ENCODE measurements at places on chromosomes 12 and 14.
A peak's percentile ranks its signal among the peaks of the same experiment; 100 is the strongest.

- DNase-seq, result peak; percentile 28
These were observed 4.4 kb downstream of the SLC38A2 start for GRCh38 chr12:46368138-46368537.

GRCh38 chr14:98952593-98953350, 319.2 kb downstream of the BCL11B start:
- peak; percentile 14 for DNase-seq

DNA sequence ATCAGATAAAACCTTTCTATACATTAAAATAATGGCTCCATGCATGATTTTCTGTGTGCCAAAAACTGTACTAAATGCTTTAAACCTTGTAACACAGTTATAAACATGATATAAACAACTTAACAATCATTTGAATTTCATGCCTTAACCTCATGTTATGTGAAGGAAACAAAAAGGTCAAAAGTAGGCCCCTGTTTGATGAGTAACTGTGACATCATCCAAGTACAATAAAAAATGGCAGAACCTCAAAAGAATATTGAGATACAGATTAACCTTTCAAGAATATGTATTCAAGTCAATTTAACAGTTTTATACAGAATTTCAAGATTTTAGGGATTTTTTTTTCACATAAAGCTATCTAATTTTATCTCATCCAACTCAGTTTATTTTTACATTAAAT, 310.7 kb upstream of the DCN start:
- DNase-seq, result no peak

DNA sequence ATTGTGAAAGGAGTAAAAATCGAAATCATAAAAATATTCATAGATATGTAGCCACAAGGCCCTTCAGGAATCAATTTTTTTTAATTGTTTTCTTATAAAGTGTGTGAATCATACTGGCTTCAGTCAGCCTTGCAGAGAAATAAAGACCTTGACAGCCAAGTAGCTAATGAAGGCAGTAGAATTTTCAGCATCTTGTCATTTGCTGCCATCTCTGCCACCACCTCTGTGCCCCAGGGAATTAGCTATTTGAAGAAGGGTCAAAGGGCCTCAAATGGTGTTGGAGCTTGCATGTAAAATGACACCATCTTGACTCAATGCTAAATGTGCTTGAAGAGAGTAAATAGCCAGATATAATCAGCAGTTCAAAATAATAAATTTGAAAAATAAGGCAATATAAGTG, 359.4 kb upstream of the DCN start:
- DNase-seq, result no peak

- DNase-seq, result no peak
These were observed 78.4 kb downstream of the SSPN start for GRCh38 chr12:26273811-26274210.

DNA sequence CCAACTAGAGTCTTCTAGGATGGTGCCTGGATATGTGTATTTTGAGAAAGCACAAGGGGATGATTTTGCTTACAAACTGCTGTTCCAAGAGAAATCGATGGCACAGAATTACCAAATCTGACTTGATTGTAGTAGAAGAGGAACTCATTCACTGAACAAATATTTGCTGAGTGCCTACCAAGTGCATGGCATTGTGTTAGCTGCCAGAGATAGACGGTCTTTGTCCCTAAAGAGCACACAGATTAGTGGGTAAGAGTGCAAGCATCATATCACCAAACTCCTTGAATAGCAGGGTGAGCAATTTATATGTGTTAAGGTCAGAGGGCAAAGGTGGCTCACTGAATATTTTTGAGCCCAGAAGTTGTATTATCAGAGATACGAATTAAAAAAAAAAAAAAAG, 3.5 kb upstream of the FOXN3 start:
- no peak for DNase-seq

- DNase-seq, result no peak
These were observed 63.3 kb upstream of the ABCD2 start for GRCh38 chr12:39682689-39683477.

DNA sequence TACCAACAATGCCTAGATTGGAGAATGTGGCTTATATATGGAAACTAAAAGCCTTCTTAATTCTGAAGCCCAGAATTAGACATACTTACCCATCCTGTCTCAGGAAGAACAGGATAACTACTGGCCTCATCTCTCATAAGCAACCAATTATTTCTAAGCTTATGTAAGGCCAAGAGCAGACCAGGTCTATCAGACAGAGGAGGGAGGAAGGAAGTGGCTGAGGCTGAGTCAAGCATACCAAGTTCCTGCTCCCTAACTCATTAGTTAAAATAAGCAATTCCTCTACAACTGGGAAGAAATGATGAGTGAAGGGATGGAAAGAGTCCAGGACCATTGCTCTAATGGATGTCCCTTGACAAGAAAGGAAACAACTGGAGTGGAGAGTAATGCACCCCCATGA, 27.0 kb upstream of the INSM2 start:
- DNase-seq, result peak; percentile 80

- peak; percentile 95 for DNase-seq
These were observed 30.9 kb upstream of the IRF2BPL start for GRCh38 chr14:77059276-77059915.

GRCh38 chr12:52141306-52141705, 50.5 kb downstream of the KRT80 start:
- no peak for DNase-seq

GRCh38 chr14:31029016-31029970, 3.1 kb upstream of the STRN3 start:
- DNase-seq, result no peak

DNA sequence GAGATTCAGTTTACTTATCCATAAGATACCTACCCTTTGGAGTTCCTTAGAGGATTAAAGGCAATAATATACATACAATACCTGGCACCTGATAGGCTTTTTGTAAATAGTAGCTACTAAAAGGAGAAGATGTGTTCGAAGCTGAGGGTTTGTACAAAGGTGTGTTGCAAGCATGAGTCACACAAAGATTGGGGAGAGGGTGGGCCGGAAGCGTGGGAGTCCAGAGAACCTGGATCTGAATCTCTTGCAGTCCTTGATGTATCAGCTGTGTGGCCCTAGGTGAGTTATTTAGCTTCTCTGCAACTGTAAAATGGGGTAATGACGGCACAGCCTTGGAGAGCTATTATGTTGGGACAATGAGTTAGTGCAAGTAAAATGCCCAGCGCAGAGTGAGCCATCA, 61.6 kb upstream of the PSMC1 start:
- DNase-seq, result no peak

DNA sequence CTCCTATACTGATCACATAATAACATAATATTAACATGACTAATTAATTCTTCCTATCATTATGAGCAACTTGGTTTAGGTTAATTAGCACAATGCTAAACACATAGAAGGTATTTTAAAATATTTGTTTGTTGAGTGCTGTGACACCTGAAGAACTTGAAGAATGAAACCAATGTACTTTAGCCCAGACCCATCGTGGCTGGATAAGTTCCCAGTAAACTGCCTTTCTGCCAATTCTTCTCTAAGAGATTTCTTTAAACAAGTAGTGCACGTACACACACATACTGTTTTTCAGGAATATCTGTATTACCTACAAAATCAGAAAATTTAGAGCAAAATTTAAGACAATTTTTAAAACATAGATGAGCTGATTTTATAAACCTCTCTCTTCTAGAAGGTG, 207.4 kb upstream of the SSTR1 start:
- no peak for DNase-seq

DNA sequence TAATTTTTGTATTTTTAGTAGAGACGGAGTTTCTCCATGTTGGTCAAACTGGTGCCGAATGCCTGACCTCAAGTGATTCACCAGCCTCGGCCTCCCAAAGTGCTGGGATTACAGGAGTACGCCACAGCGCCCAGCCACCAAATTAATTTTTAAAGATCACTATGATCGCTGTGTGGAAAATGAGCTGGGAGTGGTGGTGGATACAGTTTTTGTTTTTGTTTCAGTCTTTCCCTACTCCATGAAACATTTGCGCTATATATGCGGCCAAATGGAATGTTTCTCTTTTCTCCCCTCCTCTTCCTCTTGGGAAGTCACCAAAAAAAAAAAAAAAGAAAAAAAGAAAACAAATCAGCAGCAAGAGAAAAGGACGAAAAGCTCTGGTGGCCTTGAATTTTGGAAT, 20.8 kb upstream of the P2RX4 start:
- DNase-seq, result no peak

- no peak for DNase-seq
These were observed 39.8 kb upstream of the DIO3 start for GRCh38 chr14:101521473-101521915.

DNA sequence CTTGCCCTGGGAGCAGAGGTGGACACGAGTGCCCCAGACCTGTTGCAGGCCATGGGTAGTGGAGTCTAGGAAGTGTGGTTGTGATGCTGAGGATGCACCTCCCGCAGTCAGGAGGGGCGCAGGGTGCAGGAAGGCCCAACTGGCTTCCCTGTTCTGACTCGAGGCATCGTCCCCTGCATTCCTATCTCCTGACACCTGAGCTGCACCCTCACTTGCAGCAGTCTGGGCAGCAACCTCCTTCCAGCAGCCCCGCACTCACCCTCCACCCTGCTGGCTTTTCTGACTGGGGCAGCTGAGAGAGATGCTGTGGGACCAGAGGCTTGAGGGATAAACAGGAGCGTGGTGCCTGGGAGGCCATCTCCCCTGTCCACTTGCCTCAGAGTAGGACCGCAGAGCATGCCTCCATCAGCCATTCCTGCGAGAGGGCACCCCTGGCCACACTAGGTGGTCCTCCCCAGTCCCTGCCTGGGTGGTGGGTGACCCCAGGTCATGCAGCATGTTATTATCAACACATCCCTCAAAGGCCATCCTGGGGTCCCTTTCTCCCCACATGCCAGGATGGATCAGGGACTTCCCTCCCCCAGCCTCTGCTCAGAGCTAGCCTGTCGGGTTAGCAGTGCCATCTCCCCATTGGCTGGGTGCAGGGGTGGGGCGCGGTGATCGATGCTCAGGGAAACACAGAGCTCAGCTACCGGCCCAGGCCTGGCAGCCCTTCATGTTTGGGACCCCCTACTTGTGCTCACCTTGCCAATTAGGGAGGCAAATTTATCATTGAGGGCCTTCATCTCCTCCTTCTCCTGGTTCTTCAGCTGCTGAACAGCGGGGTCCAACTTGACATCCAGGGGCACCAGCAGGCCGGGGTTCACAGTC, 719 bp downstream of the KRT80 start:
- peak; percentile 47 for DNase-seq

- no peak for DNase-seq
These were observed 138.5 kb downstream of the ESRRB start for GRCh38 chr14:76514213-76514998.

GRCh38 chr12:89547101-89547500, 21.3 kb upstream of the POC1B start:
- DNase-seq, result no peak

DNA sequence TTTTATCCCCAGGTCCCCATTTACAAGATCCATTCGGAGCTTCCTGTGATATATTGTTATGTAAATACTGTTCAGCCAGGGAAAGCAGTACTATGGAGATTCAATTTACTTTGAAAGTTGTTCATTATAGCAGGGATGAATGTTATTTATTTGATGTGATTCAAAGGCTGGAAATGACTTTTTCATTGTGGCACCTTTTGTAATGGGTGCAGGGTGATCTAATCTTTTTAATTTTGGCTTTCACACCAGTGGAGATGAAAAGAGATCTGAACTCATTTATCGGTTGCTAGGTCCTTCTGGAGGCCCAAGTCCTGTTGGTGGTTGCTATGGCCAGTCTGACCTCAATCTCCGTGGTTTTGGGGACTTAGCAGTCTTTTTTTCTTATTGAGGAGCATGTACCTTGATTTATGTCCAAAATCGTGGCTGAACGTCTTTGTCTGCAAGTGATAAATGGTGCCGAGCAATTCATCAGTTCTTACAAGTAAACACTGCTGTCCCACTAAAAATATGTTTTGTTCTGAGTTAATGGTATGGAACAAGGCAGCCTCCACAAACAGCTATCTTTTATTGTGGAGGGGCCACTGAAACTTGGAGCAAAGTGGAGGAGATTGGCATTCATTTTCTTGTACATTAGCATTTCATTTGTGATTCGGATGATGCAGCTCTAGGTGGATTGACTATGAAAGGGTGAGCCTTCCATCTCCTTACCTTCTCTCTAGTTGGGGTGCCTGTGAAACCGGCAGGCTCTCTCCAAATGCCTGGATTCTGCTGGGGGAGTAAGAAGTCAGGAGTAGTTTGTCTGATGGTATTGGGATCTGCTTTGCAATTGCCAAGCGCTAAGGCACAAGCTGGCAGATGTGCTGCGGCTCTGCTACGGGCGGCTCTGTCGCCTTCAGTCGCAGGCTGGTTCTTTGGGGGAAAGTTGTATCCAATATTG, 2.0 kb downstream of the RMST start:
- DNase-seq, result no peak

GRCh38 chr14:99133636-99134515, 138.1 kb downstream of the BCL11B start:
- DNase-seq, result no peak

DNA sequence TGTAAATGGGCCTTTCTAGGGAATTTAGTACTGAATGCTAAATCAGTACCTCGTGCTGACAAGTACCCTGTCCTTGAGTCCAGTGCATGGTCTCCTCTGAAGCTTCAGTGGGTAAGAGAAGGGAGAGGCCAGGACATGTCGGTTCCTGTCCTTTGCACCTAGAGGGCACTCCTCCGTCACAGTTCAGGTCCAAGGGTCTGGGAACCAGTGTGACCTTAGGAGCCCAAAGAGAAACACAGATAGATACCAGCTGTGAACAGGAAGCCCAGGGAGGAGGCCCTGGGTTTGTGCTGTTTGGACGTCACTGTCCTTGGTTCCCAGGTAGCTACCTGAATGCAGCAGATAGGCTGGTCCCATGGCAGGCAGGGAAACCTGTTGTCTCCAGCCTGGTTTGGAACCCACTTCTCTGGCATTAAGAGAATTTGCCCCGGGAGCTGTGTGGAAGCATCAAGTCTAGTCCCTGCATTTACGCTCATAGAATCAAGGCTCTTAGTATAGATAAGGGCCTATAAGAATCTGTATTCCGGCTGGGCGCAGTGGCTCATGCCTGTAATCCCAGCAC, 3.9 kb upstream of the FGF23 start:
- DNase-seq, result no peak

DNA sequence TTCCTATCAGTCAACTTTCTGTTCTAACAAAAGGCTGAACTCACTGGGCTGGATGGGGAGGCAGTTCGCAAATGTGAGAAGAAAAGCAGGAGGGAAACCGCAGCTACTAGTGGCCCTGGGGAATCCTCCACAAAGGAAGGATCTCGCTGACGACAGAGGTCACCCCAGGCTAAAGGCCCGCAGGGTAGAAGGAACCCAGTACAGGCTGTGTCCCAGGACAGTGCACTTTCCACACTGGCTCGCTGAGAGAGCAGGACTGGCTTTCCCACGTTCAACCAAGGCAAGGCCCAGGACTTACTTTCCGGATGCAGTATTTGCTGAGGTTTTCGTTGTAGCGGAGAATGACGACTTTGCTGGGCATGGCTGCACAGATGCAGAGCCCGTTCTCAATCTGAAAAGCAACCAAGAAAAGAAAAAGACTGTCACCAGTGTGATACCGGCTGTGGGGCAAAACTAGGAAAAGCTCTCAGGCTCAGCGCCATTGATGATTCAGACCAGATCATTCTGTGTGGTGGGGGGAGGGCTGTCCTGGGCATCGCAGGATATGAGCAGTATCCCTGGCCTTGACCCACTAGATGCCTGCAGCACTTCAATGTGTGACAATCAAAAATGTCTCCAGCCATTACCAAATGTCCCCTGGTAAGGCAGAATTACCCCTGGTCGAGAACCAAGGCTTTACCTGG, 36.3 kb downstream of the PRKAB1 start:
- DNase-seq, result peak; percentile 72

GRCh38 chr12:85156569-85156968, 120.4 kb downstream of the LRRIQ1 start:
- no peak for DNase-seq

GRCh38 chr12:113808095-113808951, 157.8 kb downstream of the RBM19 start:
- no peak for DNase-seq

- peak; percentile 52 for DNase-seq
These were observed 492.2 kb downstream of the FLRT2 start for GRCh38 chr14:86022031-86022629.
